ENCODE measurements at places on chromosomes 4 and X.

DNA sequence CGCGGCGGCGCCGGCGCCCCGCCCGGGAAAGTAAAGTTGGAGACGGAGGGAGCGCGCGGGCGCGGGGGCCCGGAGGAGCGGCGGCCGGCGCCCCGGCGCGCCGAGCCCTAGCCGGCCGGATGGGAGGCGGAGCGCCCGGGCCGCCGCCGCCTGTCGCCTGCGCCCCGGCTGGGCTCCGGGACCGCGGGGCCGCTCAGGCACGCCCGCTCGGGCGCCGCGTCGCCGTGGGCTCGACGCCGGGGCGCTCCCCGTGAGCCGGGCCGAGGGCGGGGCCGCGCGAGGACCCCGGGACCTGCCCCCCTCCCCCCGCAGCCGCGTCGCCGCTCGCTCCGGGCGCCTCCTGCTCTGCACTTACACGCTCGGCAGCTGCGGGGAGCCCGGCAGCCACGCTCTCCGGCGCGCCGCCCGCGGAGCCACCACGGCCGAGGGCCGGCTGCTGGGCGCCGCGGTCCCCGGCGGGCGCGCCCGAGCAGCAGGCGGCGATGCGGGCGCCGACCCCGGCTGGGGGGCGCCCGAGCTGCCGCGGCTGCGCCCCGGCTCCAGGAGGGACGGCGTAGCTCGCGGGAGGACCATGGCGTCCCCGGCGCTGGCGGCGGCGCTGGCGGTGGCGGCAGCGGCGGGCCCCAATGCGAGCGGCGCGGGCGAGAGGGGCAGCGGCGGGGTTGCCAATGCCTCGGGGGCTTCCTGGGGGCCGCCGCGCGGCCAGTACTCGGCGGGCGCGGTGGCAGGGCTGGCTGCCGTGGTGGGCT lies at the start of gene ADRA2C:
TSS of gene ADRA2C (plus strand) at position 350 of the 749 bp plus-strand sequence. CDS start at position 572, 222 bp downstream.
- DNase-seq, result no peak

DNA sequence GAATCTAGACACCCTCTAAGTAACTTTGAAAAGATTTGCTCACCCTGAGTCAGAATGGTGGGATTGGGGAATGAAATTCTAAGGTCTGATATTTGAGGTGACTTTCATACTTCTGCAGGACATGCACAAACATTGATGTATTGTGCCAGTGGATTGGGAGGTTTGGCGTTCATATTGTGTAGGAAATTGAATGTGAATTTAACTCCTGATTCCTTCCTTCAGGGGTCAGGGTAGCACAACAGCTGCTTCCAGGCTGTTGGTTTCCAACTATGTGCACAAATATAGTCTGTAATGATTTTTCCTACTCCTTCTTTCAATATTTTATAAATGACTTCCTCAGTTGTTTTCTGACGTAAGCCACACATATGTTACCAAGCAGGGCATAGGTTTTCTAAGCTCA lies 3.1 kb downstream of the IL1RAPL1 start:
- DNase-seq, result no peak

DNA sequence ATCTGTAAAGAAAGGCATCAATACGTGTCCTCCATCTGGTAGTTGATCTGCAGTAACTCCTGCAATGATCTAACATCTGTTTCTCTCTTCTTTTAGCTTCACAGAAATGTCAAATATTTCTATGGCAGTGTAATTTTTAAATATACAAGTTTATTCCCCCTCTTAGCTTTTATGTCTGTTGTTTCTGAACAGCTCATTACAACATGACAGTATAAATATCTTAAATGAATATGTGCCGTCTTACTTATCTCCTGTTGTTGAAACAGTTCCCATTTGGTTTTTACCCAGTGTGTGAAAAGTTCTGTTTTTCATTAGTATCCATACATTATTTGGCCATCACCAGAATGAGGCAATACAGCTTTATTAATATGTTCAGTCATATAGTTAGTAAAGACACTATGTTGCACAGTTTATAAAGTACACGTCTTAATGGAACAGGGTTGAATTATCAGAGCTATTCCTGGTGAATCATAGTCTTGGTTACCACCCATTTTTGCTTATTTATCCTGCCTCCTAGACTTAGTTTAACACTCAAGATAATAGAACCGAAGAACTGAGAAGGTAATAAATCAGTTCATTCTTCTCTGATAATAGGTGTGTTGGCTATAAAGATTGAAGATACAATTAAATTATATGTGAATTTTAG lies 321.6 kb downstream of the TENM3 start:
- no peak for DNase-seq

DNA sequence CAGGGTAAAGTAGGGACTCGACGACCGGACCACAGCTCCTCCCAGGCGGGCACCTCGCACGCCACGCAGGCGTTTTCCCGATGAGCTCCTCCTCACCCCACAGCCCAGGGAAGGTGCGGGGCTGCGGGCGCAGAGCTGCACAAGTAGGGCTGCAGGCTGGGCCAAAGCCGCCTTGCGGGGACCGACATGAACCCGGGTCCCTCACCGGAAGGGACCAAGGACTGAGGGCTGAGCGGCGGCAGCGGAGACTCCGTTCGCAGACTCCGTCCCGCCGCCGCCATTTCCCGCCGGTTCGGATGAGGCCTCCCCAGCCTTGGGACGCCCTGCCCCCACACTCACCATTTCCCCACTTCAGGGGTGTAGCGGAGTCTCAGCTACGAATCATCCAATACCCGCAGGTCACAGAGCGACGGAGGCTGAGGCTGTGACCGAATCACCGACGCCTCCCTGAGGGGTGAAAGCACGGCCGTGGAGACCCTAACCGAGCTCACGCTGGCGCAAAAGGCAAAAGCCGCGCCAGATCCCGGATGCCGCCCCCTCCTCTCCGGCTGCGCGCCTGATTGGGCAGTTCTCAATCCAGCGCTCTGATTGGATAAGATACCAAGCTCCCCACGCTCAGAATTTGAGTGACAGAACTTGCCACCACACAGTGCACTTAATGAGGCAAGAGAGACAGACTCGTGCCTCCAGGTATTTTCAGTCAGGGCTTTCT lies at the start of gene ZNF732:
TSS of gene ZNF732 (minus strand) at position 506 of the 712 bp plus-strand sequence. CDS start at position 342, 164 bp downstream.
- DNase-seq, result no peak
